Stimulated activated naive CD4-positive, alpha-beta T cell treated with Interleukin-2 at 50 U/mL for 16 hours (primary cell): ENCODE measurements at places on chromosomes 16 and 17.

- DNase-seq: no peak
Measured at GRCh38 chr16:86300746-86301481, 209.4 kb upstream of the FOXF1 start.

DNA sequence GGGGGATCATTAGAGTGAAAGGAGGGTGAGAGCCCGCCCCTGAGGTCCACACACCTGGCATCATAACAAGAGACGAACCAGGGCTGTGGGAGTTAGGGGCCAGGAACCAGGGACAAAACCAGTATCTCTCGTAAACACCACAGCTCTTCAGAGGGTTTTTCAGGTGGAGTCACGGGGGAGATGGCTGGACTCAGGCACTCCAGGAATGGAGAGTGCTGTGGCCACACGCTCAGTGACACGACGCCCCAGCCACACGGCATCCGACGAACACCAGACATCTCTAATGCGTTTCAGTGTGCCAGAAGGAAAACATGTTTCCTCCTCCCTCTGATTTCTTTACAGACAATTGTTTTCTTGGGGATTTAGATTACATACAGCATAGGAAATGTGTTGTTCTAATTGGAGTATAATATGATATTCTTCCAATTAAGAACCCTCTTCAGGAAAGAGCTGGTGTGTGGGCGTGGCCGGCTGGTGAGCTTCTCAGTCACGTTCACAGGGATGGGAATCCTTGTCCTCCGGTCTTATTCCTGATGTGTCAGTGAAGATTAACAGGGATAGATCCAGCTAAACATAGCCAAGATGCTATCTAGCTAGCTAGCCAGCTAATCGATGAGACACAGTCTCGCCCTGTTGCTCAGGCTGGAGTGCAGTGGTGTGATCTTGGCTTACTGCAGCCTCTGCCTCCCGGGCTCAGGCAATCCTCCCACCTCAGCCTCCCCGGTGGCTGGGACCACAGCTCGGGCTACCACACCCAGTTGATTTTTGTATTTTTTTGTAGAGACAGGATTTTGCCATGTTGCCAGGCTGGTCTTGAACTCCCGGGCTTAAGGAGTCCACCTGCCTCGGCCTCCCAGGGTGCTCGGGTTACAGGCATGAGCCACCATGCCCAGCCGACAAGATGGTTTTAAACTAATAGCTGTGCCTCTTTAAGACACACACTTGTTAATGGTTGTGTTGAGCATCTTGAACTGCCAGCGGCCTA lies 98.6 kb downstream of the BANP start:
- no peak for DNase-seq

DNA sequence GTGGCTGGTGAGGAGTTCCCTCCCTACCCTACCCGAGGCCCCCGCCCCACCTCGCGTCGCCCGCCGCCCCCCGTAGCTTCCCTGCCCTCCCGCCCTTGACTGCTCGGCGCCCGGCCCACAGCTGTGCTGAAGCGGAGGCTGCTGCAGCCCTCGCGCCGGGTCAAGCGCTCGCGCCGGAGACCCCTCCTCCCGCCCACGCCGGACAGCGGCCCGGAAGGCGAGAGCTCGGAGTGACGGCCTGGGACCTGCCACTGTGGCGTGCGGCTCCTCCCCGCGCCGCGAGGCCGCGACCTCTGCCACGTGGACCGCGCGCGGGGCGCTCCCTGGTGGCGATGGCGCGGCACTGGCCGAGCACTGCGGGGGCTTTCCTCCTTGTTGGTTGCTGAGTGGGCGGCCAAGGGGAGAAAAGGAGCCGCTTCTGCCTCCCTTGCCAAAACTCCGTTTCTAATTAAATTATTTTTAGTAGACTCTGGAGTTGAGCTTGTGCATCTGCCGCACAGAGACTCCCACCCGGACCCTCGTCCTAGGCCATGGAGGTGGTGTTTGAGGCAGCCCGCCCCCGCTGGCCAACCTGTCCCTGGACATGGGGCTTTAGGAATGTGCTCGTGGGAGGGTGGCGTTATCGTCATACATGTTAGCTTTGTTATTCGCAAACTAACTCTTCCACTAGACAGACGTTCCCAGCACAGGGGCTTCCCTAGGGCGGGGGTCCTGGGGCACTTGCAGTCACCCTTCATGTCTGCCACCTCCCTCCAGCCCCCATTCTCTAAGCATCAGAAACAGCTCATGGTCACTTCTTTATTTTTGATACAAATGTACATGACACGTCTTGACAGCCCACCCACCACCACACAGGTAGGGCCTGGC lies 4.4 kb downstream of the TP53I13 start:
- peak; percentile 30 for DNase-seq

GRCh38 chr17:56478836-56479447 lies 114.6 kb upstream of the NOG start:
- DNase-seq: no peak

DNA sequence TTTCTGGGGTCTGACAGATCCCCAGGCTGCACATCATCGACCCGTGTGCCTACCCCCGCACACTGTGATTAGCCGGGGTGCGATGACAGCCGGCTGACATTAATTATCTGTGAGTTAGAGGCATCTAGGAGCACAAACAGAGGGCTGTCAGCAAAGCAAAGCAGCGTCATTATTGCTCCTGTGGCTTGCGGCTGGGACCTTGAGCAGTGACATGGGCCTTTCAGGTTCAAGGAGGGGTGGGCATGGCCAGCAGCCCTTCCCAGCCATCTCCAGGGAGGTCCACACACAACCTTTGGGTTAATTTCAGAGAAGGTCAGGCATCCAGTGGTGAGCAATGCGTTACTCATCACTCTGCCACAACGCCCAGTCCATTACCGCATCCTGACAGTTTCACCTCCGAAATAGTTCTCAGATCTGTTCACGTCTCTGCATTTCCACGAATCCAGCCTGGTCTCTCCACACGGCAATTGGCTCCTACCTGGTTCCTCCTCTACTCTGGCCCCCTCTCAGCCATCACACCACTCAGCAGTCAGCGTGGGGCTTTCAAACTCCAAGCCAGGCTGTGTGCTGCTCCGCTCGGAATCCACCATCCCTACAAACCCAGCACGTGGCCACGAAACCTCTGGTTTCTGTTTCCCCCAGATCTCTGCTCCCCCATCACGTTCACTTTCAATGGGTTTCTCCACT lies 249.7 kb upstream of the C16orf82 start:
- no peak for DNase-seq

- DNase-seq: no peak
Measured at GRCh38 chr16:24999088-24999670, 16.0 kb downstream of the ARHGAP17 start.

GRCh38 chr17:60321336-60322055 lies 70.4 kb downstream of the USP32 start:
- no peak for DNase-seq

GRCh38 chr16:88327561-88328312 lies 55.0 kb upstream of the ZNF469 start:
- no peak for DNase-seq

DNA sequence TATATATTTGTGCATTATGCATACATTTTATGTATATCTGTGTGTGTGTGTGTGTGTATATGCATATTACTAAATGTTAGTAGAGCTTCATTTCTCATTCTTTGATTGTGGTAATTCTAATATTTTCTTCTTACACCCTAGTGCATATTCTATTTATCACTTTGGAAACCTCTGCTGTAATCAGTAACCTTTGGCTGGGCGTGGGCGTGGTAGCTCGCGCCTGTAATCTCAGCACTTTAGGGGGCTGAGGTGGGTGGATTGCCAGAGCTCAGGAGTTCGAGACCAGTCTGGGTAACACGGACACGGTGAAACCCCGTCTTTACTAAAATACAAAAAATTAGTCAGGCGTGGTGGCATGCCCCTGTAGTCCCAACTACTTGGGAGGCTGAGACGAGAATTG lies 26.9 kb downstream of the CPSF4L start:
- DNase-seq: no peak

- no peak for DNase-seq
Measured at GRCh38 chr17:6134721-6135120, 64.5 kb downstream of the WSCD1 start.

GRCh38 chr16:9578459-9578858 lies 487.0 kb downstream of the HAPSTR1 start:
- DNase-seq: no peak

DNA sequence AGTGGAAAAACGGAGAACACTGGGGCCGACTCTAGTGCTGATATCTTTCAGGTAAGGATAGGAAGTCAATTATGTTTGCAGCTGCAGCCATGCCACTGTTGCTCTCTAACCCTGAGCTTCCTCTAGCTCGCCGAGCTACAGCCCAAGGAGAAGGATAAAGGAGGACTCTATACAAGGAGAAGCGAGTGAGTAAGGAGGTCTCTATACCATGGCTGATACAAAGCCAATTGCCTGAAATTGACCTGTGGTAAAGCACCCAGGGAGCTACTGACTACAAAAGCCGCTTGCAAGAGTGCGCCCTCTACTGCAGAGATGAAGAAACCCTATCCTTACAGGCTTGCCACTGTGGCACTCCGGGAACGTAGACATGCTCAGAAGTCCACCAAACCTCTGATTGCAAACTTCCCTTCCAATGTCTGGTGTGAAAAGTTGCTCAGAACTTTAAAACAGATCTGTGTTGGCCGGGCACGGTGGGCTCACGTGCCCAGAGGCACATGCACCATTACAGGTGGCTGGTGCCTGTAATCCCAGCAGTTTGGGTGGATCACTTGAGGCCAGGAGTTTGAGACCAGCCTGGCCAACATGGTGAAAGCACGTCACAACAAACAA lies 10.8 kb upstream of the SLC46A1 start:
- DNase-seq: peak; percentile 19

GRCh38 chr17:49397586-49397985 lies 17.1 kb downstream of the PHB1 start:
- no peak for DNase-seq

- no peak for DNase-seq
Measured at GRCh38 chr16:86868786-86869185, 290.4 kb downstream of the FOXL1 start.

GRCh38 chr16:19963301-19963700 lies 78.7 kb upstream of the GPRC5B start:
- no peak for DNase-seq

- no peak for DNase-seq
Measured at GRCh38 chr17:9339958-9340357, 235.7 kb downstream of the STX8 start.

DNA sequence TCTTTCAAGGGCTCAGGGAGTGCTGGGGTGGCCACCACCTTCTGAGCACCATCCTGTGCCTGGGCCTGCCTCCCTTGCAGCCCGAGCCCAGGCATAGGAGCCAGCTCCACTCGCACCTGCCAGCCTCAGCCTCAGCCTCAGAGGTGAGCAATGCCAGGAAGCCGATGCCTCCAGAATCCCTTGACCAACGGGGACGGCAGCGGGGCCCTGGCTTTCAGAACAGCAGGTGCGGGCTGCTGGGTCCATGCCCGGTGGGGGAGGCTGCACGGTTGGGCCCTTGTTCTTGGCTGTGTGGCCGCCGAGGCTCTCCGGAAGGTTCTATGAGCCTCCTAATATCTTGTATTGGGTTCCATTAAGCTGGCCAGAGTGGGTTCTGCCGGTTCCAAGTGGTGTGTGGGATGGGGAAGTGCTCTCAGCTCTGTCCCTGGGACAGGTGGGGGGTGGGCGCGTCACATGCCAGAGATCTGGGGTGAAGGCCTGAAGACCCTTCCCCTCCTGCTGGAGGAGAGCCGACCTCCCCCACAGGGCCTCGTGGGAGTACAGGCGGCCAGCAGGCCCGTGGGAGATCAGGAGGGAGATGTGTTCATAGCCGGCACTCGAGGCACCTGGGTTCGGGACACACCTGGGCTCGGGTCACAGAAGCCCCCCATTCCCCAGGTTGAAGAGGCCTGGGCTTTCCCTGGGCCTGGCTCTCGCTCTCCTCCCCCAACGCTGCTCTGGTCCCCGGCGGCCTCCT lies 27.0 kb downstream of the NPTX1 start:
- no peak for DNase-seq

DNA sequence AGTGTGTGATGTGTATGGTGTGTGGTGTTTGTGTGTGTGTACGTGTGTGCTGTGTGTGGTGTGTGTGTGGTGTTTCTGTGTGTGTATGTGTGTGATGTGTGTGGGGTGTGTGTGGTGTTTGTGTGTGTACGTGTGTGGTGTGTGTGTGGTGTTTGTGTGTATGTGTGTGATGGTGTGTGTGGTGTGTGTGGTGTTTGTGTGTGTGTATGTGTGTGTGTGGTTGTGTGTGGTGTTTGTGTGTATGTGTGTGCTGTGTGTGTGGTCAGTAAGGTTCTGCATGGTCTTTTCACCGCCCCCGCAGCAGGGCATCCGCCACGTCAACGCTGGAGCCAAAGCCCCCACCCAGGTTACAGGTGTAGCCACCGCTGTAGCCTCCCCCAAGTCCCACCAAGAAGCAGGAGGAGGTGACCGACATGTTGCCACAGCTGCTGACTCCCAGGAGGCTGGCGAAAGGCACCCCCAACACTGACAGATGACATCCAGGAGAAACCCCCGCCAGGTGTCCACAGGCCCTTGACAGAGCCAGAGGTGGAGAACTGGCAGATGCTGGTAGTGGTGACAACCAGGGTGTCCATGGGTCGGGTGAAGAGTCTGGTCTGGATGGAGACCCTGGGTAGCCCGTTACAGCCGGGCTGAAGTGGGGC lies 9.3 kb upstream of the KRT17 start:
- no peak for DNase-seq

DNA sequence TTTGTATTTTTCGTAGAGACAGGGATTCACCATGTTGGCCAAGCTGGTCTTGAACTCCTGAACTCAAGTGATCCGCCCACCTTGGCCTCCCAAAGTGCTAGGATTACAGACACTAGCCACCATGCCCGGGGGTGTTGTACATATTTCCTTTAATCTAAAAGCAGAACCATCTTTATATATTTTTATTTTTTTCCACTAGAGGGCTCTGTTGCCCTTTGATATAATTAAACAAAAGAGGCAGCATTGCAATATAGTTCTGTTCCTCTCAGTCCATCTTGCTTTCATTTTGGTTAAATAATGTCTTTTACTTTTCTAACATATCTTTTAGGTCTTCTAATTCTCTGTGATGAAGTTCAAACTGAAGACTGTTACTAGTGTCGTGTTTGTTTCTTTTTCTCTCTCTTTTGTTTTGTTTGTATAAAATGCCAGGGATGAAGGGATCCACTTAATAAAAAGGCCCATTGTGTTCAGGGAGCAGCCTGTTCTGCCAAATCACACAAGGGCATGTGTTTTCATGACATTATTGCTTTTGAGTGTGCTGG lies 23.4 kb downstream of the WWOX start:
- DNase-seq: no peak

- no peak for DNase-seq
Measured at GRCh38 chr17:9684955-9685621, 39.8 kb downstream of the USP43 start.

DNA sequence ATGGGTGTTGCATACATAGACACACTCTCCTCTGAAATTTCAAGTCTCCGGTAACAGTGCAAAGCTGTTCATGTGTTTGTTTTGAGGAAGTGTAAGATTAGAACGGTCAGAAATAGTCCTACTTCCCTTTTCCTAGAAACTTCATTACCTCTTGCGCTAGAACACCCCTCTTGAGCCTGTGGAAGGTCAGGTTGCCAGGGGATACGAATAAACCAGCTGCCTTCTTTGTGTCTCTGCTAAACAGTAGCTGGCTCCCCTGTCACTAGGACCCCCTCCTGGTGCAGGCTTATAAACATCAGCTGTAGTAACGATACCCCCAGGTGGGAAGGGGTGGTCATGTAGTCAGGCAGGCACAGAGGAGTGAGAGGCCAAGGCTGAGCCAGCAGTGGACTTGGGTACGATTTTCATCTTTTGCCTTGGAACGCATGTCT lies 113.4 kb upstream of the RCVRN start:
- no peak for DNase-seq

GRCh38 chr16:29789775-29790182 lies 772 bp upstream of the KIF22 start:
- no peak for DNase-seq

- no peak for DNase-seq
Measured at GRCh38 chr17:33515974-33516373, 222.9 kb upstream of the ASIC2 start.

GRCh38 chr17:63035271-63035670 lies 69.2 kb downstream of the TANC2 start:
- no peak for DNase-seq
